ENCODE measurements at places on chromosomes 3 and 15.

GRCh38 chr3:12973827-12974226 is 99.4 kb downstream of the IQSEC1 start:
- DNase-seq, result no peak

DNA sequence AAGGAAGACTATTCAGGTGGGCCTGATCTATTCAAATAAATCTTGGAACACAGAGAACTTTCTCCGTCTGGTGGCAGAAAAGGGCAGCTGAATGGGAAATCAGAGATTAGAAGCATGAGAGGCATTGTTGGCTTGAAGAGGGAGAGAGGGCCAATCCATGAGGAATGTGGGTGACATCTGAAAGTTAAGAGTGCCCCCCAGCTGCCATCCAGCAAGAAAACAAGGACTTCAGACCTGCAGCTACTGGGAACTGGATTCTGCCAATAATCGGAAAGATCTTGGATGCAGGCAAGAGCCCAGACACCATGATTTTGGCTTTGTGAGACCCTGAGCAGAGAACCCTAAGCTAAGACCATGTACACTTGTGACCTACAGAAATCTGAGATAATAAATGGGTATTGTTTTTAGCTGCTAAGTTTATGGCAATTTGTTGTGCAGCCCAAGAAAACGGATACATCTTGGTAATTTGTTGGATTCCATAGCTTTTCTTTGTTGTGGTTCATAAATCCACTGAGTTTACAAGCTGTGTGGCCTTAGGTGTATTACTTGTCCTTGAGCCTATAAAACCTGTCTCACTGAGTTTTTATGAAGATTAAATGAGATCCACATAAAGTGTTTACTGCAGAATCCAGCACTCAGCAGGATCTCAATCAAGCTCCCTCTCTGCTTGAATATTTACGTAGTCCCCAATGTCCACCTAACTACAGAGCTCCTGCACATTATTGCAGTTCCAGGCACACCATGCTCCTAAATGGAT is 82.1 kb upstream of the PRTG start:
- DNase-seq, result no peak

DNA sequence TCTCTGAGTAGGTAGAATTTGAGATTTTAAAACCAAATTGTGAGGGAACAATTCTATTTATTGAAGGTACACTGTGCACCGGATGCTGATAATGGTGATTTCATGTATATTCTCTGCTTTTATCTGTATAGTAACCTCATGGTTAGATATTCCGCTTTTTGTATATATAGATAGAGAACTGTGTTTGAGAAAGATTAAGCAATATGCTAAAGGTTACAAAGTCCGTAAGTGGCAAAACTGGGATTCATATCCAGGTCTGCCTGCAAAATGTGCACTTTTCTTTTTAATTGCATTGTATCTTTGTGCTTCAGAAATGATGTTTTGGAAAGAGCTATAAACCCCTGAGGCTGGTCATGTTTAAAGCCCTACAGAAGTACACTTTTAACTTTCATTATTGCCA is 635.4 kb upstream of the NECTIN3 start:
- DNase-seq, result no peak

GRCh38 chr3:159196359-159196758 is 394.5 kb downstream of the MFSD1 start:
- no peak for DNase-seq

DNA sequence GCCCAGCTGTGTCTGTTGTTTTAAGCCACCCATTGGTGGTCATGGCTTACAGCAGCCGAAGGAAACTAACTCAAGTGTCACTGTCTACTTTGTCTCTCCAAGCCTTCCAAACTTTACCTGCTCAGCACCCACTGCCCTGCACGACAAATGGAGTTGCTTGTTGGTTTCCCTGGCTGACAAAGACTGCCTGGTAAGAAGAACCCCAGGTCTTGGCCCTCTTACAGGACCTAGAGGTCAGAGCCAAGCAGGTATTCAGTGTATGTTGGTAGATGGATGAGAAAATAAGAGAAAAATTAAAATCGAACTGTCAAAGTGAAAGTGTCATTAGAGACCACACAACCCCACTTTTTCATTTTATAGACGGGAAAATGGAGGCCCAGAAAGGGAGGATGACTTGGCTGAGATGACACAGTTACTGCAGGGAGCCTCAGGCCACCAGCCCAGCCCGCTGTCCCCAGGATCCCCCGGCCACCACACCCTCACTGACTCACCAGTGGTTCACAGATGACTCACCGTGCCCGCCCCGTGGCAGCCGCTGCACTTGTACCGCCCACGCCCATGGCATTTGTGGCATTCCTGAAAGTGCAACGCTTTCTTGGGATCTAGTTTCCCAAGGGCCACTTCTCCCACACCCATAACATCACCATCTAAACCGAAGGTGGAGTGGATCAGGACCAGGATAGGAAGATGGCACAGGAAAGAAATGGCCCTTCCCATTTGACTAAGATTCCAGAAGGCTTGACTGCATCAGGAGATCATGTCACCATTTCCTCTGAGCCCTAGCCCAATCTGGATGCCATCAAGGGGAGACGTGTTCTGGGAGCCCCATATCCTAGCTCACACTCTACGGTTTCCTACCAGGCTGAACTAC is 15.2 kb downstream of the SSUH2 start:
- peak; percentile 98 for DNase-seq
